ENCODE measurements at places on chromosomes 3 and 15.

- DNase-seq: no peak
Observed at GRCh38 chr15:77185242-77185785, 114.4 kb upstream of the TSPAN3 start.

GRCh38 chr3:42025370-42026138 is 63.7 kb upstream of the ULK4 start:
- DNase-seq: no peak

DNA sequence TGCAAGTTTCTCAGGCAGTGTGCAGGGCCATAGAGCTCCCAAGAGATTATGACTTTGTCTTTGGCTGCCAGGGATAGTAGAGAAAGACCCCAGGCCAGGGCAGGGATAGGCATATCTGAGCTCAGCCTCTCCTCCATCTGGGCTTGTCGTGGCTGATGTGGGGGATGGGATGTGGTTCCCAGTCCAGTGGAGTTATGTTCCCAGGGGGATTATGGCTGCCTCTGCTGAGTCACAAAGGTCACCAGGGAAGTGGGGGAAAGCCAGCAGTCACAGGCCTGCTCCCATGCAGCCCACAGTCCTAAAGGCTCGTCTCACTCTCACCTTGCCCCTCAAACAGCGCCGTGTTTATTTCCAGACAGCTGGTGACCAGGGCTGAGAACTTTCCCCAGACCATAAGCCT is 354.9 kb downstream of the SI start:
- no peak for DNase-seq

DNA sequence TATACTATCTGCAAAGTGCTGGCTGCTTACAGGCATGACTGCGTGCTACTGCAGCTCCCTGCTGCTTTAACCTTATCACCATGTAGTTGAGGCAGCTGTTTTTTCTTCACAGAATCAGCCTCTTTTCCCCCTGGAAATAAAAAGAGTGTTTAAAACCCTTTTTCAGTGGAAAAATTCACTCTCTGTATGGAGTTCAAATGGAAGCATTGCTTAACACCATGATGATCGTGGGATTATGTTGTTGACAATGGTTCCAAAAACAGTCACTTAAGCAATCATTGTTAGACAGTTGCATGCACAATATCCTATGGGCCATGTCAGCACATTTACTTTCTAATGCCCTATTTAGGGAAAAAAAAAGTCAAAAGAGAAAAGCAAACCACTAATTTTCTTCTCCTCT is 536.4 kb downstream of the UNC13C start:
- DNase-seq: no peak
